ENCODE measurements at places on chromosomes 5 and 9. TPM values are rescaled to one million over a fixed set of nuclear protein-coding genes. Genes with fewer than 3 reads are reported as not detected.
A peak's percentile ranks its signal among the peaks of the same experiment; 100 is the strongest.

- DNase-seq: no peak
These were observed 32.4 kb downstream of the AHRR start for GRCh38 chr5:353612-354580.

DNA sequence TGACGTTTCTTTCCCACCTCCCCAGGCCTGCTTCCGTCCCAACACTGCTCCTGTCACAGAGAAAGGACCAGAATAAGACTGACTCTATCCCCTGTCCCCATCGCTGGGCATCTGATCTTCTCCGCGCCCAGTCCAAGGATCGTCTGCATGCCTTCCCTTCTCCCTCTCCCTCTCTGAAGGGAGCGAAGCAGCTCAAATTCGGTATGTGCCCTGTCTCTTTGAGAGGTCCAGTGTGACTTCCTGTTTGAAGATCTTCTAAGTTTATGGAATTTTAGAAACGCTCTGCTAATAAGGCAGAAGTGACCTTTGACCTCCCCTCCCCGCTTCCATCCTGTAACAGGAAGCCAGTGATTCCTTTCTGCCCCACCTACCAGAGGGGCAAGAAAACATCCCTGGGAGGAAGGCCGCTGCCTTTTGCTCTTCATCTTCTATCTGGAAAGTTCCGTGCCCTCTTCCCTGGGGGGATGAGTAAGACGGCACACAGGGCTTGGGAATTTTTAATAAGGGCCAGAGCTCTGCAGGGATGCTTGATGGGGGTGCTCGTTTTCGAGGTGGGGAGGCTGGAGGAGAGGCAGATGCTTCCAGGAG lies 40.7 kb upstream of the RNU6ATAC start:
- DNase-seq: no peak

- DNase-seq: no peak
These were observed 191.0 kb downstream of the RAB3C start for GRCh38 chr5:58773744-58774441.

GRCh38 chr5:84274585-84275468 lies 109.9 kb downstream of the EDIL3 start:
- peak; percentile 14 for DNase-seq

GRCh38 chr5:34476941-34477565 lies 179.1 kb upstream of the RAI14 start:
- no peak for DNase-seq

GRCh38 chr5:93886098-93886806 lies 144.9 kb upstream of the POU5F2 start:
- no peak for DNase-seq

DNA sequence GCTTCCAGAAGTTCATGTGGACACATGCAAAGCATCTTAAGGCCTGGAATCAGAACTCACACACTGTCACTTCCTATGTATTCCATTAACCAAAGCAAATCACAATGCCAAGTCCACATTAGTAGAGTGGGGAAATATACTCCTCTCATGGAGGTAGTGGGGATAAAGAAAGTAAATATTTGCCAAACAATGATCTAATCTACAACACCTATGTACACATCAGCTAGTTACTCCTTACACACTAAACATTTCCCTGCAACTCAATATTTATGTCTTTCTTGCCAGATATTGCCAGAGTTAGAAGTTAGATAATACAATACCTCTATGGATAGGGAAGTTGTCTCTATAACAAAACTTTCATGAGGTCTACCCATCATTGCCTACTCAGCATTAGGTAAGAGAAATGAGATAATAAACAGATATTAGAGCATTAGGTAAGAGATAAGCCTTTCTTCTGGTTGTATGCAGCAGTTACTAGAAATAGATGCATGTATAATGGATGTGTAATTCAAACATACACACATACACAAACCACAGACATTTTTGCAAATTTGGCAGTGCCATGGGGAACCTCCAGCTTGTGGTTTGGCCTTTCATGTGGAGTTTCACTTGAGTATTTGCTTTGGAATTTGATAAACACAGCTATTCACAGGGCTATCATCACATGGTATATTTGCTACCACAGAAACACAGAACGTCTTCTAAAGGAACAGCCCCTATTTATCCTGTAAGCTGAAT lies 196.5 kb downstream of the TLE1 start:
- peak; percentile 96 for DNase-seq

DNA sequence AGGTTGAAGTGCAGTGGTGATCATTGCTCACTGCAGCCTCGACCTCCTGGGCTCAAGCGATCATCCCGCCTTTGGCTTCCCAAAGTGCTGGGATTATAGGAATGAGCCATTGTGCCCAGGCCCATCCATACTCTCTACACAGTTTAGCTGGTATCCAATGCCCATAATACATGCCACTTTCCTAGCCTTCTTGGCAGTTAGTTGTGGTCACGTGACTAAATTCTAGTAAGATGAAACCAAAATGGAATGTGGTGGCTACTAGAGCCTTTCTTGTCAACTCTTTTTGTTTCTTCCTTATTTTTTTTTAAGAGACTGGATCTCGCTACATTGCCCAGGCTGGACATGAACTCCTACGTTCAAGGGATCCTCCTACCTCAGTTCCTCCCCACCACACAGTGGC lies 15.3 kb upstream of the KIF27 start:
- DNase-seq: no peak

GRCh38 chr5:14806456-14806855 lies 65.1 kb downstream of the ANKH start:
- DNase-seq: no peak

GRCh38 chr5:55481293-55481855 lies 53.4 kb downstream of the PLPP1 start:
- DNase-seq: no peak

- DNase-seq: no peak
These were observed 17.0 kb upstream of the CMBL start for GRCh38 chr5:10324518-10325370.

DNA sequence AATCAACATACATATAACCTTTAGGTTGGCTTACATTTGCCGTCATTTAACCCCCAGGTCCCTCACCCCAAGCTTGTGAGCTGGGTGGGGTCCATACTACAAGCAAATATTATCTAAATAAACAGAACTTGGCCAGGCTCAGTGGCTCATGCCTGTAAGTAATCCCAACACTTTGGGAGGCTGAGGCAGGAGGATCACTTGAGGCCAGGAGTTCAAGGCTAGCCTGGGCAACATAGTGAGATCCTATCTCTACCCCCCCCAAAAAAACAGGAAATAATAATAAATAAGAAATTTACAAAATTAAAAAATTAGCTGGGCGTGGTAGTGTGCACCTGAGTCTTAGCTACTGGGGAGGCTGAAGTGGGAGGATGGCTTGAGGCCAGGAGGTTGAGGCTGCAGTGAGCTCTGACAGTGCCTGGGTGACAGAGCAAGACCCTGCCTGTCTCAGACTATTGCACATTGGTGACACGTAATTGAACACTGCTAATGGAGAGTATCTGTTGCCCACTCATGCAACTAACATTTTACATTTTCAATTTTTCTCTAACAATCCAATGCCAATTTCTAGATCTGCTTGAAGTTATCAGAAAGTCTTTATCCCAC lies 18.9 kb downstream of the FNBP1 start:
- DNase-seq: no peak

DNA sequence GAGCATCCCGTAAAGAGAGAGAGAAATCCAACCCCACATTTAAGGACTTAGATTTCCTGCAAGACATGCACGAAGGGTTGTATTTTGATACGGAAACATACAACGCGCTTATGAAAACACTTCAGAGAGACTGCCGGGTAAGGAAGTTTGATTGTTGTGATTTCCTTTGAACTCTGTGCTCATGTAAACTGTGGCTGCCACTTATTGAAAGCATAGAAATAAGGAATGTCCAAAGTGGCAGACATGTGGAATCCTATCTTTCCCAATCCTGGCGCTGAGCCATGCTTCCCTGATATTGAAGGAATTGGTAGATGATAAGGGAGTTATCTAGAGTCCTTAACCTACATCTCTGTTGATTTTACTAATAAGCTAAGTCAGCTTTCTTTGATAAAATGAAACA lies 119.4 kb downstream of the PRKACG start:
- no peak for DNase-seq

DNA sequence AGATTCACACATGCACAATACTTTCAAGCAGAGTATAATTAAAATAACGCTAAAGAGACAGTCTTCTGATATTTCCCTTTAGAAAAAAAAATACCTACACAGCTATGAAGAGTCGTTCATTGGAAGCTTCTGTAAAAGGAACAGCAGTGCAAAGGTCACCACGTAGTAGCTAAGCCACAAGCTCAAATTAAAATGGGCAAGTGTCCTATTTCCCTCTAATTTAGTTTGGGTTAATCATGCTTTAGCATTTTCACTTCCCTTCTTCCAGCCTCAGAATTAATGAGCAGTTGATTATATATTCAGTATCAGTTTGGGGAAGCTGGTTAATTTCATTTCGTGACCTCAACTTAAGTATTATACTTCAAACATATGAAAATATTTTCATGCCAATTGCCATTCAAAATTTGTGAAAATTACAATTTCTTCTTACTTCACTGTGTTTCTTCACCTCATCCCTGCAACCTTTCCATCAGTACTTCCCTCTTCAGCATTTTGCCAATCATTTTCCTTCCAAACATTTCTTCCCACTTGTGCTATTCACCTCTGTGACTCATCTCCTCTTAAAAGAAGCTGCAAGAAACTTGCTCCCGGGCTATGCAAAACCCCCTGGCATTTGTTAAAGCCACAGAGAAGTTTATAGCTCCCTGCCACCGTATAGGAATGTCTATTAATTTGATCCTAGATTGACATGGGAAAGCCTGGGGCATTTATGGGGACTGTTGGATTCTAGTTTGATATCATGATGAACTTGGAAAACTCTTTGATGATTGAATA lies 83.0 kb downstream of the DMRTA1 start:
- peak; percentile 45 for DNase-seq

GRCh38 chr5:14745753-14746152 lies 81.2 kb downstream of the OTULIN start:
- DNase-seq: no peak

Gene SCGB3A2
- polyA plus RNA-seq: not detected

Gene SMIM3
- 62.5 TPM for polyA plus RNA-seq

Gene FUBP3
- polyA plus RNA-seq: 27.1 TPM

Gene LOX
- 12.9 TPM for polyA plus RNA-seq

Gene PCDHGB7
- 0.65 TPM for polyA plus RNA-seq

Gene ELAVL2
- polyA plus RNA-seq: 5.2 TPM

Gene PCDHA2
- polyA plus RNA-seq: not detected

Gene ABO
- 0.01 TPM for polyA plus RNA-seq

Gene IFNA1
- polyA plus RNA-seq: not detected

Gene IL7R
- 5.3 TPM for polyA plus RNA-seq

Gene DPM2
- polyA plus RNA-seq: 45.2 TPM

Gene TOR4A
- 0.11 TPM for polyA plus RNA-seq
